T1000 (cell line): ENCODE measurements at places on chromosomes 2 and 18.

- DNase-seq, result no peak
Measured at GRCh38 chr18:1505856-1506255, 601.2 kb downstream of the ADCYAP1 start.

- DNase-seq, result peak; percentile 73
Measured at GRCh38 chr2:9558948-9559381, 3.3 kb upstream of the ADAM17 start.

GRCh38 chr2:111984213-111984604 is 70.9 kb upstream of the TMEM87B start:
- DNase-seq, result no peak

DNA sequence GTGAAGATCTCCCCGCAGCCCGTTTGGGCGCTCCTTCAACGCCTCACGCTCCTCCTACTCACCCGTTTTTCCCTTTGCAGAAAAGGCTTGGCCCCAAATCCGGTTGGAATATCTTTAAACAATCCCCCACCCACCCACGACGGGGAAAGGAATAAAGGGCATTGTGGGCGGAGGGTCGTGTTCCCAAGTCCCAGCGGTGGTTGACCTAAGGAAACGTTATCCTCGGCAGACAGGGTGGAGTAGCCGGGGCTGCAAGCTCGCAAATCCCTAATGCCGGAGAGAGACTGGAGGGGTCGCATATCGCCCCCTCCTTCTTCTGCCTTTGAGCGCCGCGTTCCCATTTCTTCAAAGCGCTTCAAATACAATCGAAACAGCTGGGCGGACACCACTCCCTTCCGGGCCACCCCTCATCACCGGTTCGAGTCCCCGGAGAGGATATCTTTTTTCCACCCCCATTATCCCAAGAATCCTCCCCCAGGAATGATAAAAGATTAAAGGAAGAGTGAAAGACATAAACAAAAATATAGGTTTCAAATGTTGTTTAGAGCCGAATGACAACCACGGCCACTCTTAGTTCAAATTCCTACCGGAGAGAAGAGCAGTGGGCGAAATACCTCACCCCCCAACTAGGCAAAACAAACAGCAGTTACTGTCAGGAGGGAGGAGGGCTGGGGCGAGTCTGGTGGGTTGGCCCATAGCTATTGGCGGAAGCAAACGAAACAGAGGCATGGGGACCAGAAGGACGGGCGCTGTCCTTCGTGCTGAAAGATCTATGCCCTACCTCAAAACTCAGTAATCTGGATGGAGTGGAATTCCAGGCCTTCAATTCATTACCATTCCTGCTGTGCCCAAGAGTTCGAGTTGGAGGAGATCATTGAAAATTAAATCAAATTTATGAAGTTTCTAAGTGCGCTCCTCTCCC is 2.8 kb upstream of the GAD1 start:
- DNase-seq, result no peak

GRCh38 chr18:22048932-22049615 is 120.3 kb upstream of the GATA6 start:
- DNase-seq, result no peak

GRCh38 chr18:78082816-78083215 is 833.2 kb downstream of the GALR1 start:
- no peak for DNase-seq

- DNase-seq, result no peak
Measured at GRCh38 chr2:219210886-219211362, 4.3 kb downstream of the ZFAND2B start.

- DNase-seq, result no peak
Measured at GRCh38 chr2:174659069-174659900, 61.7 kb upstream of the WIPF1 start.

- peak; percentile 60 for DNase-seq
Measured at GRCh38 chr2:42987112-42987922, 194.9 kb upstream of the HAAO start.

DNA sequence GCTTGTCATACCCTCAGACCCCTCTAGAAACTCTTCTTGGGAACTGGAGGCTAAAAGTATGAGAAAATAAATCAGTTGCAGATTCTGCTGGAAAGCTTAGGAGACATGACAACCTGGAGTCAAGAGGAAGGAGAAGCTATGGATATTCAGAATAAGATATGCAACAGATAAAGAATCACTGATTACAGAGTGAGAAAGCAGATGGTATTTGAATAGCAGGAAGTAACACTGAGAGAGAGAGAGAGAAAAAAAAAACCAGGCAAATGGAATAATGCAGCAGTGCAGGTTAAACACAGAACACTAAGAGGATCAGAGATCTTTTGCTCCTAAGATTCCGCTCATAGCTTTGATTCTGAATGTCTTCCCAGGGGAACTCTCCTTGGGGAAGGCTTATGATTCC is 1284.1 kb upstream of the NXPH2 start:
- no peak for DNase-seq

- DNase-seq, result no peak
Measured at GRCh38 chr18:80107426-80107825, 1.6 kb upstream of the ADNP2 start.

DNA sequence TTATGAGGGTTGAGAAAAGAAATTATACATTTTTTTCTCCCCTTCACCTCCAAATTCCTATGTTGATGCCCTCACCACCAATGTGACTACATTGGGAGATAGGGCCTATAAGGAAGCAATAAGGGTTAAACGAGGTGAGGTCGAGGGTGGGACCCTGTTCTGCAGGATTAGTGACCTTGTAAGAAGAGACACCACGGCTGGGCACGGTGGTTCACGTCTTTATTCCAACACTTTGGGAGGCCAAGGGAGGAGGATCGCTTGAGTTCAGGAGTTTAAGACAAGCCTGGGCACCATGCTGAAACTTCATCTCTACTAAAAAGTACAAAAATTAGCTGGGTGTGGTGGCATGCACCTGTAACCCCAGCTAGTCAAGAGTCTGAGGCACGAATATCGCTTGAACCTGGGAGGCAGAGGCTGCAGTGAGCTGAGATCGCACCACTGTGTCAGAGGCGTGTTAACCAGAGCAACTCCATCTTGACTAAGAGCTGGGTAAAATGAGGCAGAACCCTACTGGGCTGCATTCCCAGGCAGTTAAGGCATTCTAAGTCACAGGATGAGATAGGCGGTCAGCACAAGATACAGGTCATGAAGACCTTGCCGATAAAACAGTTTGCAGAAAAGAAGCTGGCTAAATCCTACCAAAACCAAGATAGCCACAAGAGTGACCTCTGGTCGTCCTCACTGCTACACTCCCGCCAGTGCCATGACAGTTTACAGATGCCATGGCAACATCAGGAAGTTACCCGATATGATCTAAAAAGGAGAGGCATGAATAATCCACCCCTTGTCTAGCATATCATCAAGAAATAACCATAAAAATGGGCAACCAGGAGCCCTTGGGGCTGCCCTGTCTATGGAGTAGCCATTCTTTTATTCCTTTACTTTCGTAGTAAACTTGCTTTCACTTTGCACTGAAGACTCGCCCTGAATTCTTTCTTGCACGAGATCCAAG is 77.0 kb downstream of the NCAPH start:
- no peak for DNase-seq

GRCh38 chr2:118477111-118477862 is 370.2 kb downstream of the EN1 start:
- DNase-seq, result no peak

GRCh38 chr2:240121190-240121589 is 14.9 kb downstream of the COPS9 start:
- DNase-seq, result no peak

DNA sequence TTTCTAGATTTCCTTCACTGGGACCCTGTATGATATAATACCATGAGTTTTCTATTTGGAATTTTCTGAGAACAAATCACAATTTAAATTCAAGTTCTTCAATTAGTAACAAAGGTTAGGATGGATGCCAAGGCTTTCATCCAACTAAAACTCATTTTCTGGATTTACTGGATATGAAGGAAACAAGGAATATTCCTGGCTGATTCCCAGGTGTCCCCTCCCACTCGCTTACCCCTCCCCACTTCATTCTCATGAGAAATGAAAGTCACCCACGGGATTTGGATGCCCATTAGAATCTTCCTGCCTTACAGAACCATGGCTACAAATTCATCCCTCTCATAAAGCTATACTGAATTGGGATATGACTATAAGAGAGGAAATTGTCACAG is 40.0 kb downstream of the RNU4ATAC start:
- DNase-seq, result no peak

DNA sequence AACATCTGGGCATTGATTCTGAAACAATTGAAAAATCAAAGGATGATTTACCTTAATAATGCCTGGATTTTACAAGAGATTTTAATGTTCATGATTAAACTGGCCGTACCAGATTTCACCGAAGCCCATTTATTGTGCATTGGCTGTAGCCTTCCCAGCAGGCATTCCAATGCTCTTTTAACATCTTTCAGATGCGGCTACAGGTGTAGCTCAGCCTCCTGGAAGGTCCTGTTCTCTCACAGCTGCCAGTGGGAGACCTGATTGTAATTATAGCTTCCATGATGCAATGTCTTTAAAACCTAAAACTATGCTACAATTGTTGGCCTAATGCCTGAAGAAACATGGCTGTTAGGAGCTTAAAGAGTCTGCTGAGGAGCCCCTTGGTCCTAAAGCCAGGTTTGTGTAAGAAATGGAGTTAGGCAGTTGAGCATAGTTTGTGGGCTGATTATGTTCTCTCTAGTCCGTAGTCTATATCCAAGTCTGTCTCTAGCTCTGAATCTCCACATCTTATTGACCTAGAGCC is 147.4 kb downstream of the CERS6 start:
- no peak for DNase-seq

- no peak for DNase-seq
Measured at GRCh38 chr2:118250463-118250862, 162.2 kb downstream of the INSIG2 start.

GRCh38 chr2:101064125-101064502 is 62.0 kb downstream of the RPL31 start:
- DNase-seq, result no peak

DNA sequence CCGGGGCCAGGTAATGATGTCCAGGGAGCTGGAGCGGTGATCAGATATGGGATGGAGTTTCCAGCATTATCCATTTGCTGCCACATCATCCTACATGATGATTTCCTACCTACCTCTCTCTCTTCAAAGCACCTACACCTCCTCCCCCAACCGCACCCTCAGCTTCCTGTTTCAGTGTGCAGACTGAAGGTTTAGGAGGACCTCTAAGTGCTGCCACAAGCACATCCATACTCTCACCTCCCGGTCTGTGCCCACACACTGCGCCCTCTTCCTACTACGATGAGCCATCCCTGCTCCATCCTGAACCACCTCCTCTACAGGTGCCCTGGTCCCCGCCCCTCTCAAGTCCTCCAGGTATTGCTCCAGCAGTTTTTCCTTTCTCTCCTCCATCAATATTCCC is 123.7 kb downstream of the ALPK2 start:
- no peak for DNase-seq

- DNase-seq, result no peak
Measured at GRCh38 chr18:28003451-28003850, 173.5 kb downstream of the CDH2 start.

DNA sequence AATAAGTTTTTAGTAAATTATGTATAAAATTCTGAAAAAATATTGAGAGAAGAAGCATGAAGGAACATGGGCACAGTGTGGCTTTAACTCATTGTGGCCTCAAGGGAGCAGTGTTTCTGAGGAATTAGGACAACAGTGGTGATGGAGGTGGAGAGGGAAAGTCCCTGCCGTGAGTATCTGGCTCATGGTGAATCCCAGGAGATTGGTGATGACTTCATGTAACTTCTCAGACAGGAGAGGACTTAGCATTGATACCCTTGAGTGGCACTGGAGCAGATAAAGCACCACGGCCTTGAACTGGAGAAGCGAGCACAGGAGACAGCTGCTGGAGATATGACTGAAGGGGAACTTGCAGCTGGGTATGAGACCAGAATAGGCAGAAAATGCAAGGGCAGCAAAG is 35.0 kb upstream of the LRP1B start:
- DNase-seq, result peak; percentile 47

DNA sequence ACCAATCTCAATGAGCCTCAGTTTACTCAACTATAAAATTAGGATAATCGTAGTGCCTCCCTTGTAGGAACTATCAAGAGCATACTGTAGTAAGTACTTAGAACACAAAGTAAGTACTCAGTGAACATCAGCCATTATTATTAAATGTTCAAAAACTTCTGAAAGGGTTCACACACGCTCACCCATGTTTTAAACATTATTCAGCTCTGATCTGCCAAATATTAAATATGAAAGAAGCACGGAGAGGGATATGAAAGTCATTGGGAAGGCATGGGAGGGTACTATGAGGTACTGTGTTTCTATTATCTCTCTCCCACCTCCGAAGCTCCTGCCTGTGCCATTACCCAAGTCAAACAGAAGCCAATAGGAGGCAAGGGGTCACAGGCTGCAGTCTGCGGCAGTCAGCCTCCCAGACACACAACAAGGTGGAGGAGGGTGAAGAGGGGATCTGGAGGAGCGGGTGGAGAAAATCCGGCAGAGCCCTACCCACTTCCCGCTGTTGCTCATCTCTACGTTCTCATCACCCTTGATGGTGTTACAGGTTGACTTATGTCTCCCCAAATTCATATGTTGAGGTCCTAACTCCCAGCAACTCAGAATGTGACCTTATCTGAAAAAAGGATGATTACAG is 2.0 kb upstream of the TBC1D8 start:
- DNase-seq, result no peak

DNA sequence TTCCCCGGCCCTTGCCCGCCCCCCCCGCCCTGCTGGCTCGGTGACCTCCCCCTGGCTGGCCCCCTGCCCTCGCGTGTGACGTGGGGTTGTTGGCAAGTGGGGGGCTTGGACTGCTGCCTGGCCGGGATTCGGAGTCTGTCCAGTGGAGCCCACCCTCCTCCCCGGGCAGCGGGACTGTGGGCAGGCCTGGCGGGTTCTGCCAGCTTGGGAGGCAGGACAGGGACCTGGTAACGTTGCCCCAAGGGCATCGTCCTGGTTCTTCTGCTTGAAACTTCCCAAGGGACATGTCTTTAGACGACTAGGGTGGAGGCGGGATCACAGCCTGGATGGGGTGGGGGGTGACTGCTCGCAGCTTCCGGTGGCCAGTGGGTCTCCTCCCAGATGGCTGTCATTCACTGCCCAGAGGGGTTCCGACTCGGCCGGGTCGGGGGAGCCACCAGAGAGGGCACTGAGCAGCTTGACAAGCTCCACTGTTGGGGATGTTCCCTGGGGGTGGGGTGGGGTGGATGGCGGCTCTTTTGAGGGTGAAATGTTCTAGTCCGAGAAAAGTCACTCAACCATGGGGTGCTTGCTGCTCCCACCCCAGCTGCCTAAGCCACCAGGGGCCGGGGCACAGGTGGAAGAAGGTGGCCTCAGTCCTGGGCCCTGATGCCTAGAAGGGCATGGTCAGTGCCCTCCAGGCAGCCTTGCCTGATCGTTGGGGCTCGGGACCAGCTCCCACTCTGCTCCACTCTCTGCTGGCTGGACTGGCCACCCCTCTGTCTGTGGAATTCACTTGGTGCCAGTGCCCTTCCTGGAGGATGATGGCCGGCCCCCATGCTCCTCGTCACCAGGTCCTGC is 4.3 kb upstream of the HS6ST1 start:
- no peak for DNase-seq

- DNase-seq, result no peak
Measured at GRCh38 chr2:241701149-241701398, 765 bp upstream of the ING5 start.
